ENCODE measurements at places on chromosomes 16 and 17.
A peak's percentile ranks its signal among the peaks of the same experiment; 100 is the strongest.

DNA sequence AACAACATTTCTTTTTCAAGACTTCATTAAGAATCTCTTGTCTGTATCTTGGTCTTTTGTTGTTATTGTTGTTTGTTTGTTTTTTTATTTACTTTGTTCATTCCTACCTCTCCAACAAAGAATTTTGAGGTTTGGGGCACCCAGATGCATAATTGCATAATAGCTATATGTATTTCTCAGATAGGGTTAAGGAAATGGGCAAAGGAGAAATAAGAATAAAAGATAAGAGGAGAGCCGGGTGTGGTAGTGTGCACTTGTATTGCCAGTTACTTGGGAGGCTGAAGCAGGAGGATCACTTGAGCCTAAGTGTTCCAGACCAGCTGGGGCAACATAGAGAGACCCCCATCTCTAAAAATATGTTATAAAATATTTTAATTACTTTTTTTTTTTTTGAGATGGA is 30.5 kb downstream of the CDH1 start:
- DNase-seq = no peak

GRCh38 chr16:70399381-70399780 is 39.5 kb downstream of the ST3GAL2 start:
- DNase-seq = no peak

DNA sequence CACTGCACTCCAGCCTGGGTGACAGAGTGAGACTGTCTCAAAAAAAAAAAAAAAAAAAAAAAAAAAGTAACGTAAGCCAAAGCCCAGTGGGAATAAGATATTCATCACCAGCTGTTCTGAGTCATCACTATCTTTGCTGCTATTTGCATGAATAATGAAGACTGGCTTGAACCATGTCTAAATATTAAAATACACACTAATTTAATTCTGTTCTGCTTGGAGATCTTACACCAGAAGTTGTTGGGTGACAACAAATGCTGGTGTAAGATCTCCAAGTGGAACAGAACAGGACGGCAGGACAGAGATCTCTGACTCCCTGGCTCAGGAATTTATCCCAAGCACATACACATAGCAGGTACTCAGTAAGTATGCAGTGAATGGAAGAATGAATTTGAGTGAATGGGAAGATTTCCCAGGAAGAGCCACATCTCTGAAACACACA is 19.6 kb downstream of the DNAH17 start:
- peak; percentile 29 for DNase-seq

- DNase-seq = no peak
These were observed 114.0 kb downstream of the PRKCA start for GRCh38 chr17:66416207-66416940.

DNA sequence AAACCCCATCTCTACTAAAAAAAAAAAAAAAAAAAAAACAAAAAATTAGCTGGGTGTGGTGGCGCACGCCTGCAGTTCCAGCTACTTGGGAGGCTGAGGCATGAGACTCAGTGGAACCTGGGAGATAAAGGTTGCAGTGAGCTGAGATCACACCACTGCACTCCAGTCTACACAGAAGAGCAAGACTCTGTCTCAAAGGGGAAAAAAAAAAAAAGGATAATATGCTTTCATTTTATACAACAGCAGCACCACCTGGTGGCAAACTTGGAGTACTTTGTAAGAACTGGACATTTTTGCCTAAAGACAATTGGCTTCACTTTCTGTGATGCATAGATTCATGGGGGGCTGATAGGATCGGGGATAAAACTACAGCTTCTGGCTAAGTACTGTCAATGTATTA is 8.5 kb downstream of the CHTF8 start:
- peak; percentile 91 for DNase-seq

DNA sequence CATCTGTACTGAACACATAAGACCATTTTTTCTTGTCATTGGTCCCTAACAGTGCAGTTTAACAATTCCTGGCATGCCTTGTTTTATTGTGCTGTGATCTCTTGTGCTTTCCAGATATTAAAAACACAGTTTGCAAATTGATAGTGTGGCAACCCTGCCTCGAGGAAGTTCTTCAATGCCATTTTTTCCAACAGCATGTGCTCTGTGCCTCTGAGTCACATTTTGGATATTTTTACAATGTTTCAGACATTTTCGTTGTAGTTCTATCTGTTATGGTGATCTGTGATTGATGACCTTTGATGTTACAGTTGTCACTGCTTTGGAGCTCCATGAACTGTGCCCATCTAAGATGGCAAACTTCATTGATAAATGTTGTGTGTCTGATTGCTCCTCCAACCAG is 66.2 kb downstream of the GOSR1 start:
- DNase-seq = no peak

GRCh38 chr17:49224198-49224996 is 6.2 kb downstream of the PHOSPHO1 start:
- DNase-seq = peak; percentile 61

DNA sequence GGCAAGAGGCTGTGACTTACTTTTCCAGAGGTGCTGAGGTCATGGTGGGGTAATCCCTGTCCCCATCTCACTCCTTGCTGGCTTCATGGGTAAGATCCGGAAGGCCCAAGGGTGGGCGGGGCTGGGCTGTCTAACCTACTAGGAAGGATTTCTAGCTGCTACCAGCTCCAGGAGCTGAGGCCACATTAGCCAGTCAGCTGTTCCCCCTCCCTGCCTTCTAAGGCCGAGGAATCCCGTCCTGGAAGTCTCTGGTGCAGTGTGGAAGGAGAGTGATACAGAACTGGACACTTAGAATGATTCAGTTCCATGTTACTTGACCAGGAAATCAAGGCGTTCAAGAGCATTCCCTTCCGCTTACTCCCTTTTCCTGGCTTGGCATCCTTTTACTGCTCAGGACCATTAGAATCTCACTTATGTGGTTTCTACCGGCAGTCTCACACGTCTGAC is 8.9 kb downstream of the GNGT2 start:
- DNase-seq = no peak

- DNase-seq = no peak
These were observed 870 bp upstream of the ITGA3 start for GRCh38 chr17:50055055-50055425.

DNA sequence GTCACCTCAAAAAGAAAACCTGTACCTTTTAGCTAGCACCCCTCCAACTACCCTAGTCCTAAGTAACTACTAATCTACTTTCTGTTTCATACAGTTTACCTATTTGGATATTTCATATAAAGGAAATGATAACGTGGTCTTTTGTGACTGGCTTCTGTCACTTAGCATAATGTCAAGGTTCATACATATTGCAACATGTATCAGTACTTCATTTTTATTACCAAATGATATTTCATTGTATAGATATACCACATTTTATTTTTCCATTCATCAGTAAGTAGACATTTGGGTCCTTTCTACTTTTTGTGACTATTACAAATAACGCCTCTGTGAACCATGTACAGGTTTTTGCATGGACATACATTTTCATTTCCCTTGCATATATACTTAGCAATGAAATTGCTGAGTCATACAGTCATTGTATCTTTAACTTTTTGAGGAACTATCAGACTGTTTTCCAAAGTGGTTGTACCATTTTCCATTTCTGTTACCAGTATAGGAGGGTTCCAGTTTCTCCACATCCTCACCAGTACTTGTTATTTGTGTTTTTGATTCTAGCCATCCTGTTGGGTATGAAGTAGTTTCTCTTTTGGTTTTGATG is 23.7 kb downstream of the MOSMO start:
- no peak for DNase-seq

- DNase-seq = peak; percentile 93
These were observed at the start of gene FAM222B for GRCh38 chr17:28842282-28843012. TSS of gene FAM222B (minus strand) at chr17:28842790. CDS start at chr17:28766667, 76,123 bp downstream.

- no peak for DNase-seq
These were observed 37.8 kb downstream of the GNA13 start for GRCh38 chr17:65018610-65019316.

GRCh38 chr16:83744441-83744981 is 63.3 kb upstream of the HSBP1 start:
- DNase-seq = no peak

- DNase-seq = no peak
These were observed 9.9 kb downstream of the ACSM3 start for GRCh38 chr16:20773679-20774078.

DNA sequence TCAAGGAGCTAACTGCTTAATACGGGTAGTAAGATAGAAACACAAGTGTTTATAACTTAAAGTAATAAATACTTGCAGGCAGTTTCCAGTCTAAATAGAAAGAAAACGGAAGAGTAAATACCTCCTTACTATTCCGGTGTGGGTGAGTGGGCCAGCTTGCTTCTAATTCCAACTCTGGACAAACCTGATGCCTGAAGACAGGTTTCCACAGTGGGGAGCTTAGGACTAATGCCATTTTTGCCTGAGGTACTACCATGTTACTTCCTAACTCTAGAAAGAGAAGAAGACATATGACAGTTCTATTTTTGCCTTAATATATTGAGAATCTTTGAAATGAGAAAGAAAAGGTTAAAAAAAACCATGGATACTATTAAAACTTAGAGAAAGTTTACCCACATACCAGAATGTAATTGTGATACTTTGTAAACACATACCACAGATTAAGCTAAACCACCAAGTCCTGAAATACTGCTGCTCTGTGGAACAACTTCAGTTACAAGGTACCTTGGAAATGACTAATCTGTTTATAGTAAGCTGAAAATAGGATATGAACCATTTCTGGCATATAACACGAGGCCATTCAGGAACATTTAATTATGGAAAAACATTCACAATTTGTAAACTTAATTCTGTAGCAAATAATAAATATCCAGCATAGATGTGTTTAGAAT is 70.2 kb downstream of the ZZEF1 start:
- DNase-seq = no peak

DNA sequence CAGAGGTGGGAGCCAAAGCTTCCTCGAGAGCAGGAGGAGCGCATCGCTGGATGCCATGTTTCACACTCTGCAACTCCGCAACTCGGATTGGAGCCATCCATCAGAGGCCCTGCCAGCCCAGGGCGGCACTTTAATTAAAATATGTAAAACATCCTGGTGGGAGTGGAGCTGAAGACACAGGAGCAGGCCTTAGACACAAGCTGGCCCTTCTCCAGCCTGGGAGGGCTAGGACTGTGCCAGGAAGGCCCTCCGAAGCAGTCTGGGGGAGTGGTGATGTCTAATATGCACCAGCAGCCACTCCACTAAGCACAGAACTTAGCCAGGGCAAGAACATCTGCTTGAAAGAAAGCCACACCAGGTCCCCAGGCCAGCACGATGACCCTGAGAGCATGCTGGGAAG is 5.8 kb upstream of the CCDC182 start:
- no peak for DNase-seq

GRCh38 chr17:67573987-67574657 is 143.6 kb upstream of the NOL11 start:
- DNase-seq = no peak

DNA sequence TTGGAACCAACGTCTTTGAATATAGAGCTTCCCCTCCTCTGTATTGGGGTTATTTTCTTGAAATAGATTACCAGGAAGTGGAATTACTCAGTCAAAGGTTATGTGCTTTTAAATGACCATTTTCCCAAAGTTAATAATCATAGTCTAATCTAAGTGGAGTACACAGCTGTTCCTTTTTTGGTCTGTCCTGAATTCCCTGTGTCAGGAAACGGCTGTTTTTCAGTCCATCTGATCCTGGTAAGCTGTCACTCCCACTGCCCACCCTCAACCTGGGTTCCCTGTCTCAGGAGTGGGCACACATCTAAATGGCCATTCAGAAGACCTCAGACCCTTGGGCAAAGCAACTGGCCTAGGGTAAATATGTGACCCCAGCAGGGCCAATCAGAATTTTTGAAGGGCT is 57.6 kb upstream of the KSR1 start:
- no peak for DNase-seq

- no peak for DNase-seq
These were observed 20.9 kb downstream of the TNS4 start for GRCh38 chr17:40480501-40481003.

GRCh38 chr17:32654324-32654723 is 167.5 kb downstream of the CDK5R1 start:
- DNase-seq = no peak

- DNase-seq = no peak
These were observed 10.3 kb downstream of the CCL18 start for GRCh38 chr17:36074365-36074764.

- DNase-seq = no peak
These were observed 9.0 kb upstream of the ST6GALNAC2 start for GRCh38 chr17:76594690-76595089.

DNA sequence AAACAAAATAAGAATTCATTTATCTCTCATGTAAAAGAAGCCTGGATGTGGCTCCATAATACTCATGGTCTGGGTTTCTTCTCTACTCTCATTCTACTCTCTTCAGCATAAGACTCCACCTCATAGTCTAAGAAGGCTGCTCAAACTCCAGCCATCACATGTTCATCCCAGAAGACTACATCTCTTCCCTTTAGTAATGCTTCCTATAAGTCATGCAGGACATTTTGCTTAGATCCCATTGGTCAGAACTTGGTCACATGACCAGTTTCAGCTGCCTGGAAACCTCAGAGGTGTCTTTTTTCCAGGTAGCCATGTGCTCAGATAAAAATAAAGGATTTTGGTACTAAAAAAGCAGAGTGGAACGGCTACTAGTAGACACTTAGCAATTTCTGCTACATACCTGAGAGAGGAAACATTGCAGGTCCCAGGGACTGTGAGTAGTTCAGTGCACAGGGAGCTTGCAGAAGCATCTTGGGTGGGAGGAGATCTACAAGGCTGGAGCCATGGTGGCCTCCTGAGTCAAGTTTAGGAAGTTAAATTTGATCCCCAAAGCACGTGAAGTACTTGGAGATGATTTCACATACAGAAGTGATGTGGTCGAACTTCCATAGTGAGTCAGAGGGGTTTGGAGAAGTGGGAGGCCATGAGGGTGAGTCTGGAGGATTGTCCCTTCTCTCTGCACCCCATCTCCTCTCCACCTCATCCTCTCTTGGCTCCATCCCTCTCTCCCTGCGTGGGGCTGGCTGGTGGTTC is 110.2 kb downstream of the CCDC182 start:
- no peak for DNase-seq

- DNase-seq = no peak
These were observed 56.4 kb downstream of the VMP1 start for GRCh38 chr17:59763861-59764260.

- no peak for DNase-seq
These were observed 179.7 kb downstream of the RBFOX3 start for GRCh38 chr17:79431175-79431574.

DNA sequence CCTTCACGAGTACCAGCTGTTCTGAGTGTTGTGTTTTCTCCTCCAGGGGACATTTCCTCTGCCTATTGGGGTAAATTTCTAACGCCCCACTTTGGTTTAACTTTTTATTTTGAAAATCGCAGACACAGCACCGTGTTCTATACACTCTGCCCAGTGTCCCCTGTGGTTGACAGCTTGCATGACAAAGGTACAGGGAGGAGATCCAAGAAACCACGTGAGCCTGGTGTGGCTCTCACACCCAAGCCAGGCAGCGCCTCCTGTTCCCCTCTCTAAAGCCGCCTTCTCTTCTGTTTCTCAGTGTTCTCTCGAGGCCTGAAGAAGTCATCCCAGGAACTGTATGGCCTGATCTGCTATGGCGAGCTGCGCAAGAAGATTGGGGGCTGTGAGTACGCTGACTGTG is 25.4 kb downstream of the CRAMP1 start:
- DNase-seq = no peak

- no peak for DNase-seq
These were observed 1239.8 kb upstream of the GOT2 start for GRCh38 chr16:59973966-59974365.

Measured in NAMALWA (cell line).